ENCODE measurements at places on chromosomes 4 and X.

DNA sequence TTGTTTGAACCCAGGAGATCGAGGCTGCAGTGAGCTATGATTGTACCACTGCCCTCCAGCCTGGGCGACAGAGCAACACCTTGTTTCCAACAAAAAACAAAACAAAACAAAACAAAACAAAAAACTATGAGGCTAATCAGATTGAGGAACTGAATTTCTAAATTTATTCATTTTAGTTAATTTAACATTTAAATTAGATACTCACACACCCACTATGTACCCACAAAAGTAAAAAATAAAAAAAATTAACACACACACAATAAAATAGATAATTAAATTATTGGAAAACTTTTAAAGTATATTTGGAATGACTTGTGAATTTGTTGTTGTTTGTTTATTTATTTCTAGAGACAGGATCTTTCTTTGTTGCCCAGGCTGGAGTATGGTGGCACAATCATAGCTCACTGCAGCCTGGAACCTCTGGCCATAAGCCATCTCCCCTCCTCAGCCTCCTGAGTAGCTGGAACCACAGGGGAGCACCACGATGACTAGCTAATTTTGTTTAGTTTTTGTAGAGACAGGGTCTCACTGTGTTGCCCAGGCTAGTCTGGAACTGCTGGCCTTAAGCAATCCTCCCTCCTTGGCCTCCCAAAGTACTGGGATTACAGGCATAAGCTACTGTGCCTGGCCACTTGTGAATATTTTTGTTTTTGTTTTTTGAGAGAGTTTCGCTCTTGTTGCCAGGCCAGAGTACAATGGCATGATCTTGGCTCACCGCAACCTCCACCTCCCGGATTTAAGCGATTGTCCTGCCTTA lies 9.8 kb upstream of the ZNF157 start:
- no peak for DNase-seq

DNA sequence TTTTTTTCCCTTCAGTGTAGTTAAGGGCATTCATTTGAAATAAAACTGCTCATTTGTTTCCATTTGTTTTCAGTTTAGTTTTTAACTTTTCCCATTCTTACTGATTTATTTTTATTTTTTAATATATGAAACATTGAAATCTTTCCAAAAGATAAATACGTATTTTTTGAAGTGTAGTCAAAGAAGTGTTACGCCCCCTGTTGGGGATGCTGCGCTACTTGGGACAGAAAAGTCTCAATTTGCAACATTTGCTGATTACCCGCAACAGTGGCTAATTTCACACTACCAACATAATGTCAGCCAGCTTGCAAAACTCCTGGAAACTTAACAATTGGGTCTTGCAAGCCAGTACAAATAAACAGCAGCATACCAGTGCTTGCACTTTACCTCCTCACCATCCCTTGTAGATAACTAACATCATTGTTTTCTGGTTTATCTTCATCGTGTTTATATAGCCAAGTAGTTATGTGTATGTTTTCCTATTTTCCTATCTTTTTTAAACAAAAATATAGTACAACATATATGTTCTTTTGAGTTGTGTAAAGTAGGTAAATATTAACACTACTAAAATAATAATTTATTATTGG lies 158.6 kb downstream of the STPG2 start:
- no peak for DNase-seq

- DNase-seq: no peak
These were observed 326.1 kb upstream of the EMCN start for GRCh38 chr4:100843910-100844309.

- no peak for DNase-seq
These were observed 6.9 kb downstream of the MSN start for GRCh38 chrX:65674204-65674893.

DNA sequence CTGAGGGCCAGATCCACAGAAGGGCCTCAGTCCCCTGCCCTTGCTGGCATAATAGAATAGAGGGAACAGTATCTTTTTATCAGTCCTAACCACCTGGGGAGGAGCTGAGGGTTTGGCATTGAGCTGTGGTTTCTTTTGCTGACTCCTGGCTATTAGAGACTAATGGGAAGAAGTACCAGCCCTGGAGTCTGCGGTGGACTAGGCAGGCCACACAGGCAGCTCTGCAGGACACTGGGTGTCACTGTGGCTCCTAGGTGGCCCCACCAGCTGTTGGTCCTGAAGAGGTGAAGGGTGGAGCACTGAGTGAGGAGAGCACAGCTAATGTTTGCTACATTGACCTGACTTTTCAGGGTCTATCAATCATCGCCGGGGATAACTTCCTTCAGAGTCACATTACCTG lies 52.8 kb upstream of the GPC4 start:
- no peak for DNase-seq

- no peak for DNase-seq
These were observed 4.7 kb downstream of the MTM1 start for GRCh38 chrX:150573106-150573505.

- no peak for DNase-seq
These were observed 68.9 kb downstream of the ARHGAP24 start for GRCh38 chr4:85543832-85544231.

GRCh38 chr4:42306221-42307109 lies 90.8 kb upstream of the SHISA3 start:
- DNase-seq: no peak

GRCh38 chr4:152462047-152462446 lies 73.8 kb downstream of the FBXW7 start:
- DNase-seq: no peak

DNA sequence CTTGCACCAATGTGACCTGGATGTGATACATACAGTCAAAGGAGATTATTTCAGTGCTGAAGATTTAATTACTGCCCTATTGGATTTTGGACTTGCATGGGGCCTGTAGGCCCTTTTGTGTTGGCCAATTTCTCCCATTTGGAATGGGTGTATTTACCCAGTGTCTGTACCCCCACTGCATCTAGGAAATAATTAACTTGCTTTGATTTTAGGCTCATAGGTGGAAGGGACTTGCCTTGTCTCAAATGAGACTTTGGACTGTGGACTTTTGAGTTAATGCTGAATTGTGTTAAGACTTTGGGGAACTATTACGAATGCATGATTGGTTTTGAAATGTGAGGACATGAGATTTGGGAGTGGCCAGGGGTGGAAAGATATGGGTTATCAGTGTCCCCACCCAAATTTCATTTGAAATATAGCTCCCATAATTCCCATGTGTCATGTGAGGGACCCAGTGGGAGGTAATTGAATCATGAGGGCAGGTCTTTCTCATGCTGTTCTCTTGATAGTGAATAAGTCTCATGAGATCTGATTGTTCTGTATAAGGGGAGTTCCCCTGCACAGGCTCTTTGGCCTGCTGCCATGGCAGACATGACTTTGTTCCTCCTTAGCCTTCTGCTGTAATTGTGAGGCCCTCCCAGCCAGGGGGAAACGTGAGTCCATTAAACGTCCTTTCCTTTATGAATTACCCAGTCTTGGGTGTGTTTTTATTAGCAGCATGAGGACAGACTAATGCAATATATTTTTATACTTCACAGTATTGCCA lies 362.2 kb upstream of the SPANXN4 start:
- no peak for DNase-seq

DNA sequence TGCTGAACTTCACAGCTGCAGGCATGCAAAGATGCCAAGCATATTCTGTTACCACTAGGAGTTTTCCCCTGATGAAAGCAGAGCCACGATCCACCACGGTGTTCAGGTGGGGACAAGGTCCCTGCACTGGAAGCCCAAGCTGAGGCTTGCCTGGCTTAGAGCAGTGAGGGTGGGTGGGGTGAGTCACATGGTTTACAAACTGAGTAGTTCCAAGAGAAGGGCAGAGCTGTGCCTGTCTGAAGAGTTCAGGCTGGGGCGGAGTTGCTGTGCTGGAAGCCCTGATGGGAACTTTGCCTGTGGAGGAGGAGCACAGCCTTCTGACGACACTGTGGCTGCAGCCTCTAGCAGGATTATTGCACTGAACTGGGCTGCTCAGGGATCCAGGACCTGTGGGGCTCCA lies 45.5 kb downstream of the FAM9B start:
- peak; percentile 9 for DNase-seq

- no peak for DNase-seq
These were observed 66.9 kb downstream of the TAB3 start for GRCh38 chrX:30822068-30822681.

DNA sequence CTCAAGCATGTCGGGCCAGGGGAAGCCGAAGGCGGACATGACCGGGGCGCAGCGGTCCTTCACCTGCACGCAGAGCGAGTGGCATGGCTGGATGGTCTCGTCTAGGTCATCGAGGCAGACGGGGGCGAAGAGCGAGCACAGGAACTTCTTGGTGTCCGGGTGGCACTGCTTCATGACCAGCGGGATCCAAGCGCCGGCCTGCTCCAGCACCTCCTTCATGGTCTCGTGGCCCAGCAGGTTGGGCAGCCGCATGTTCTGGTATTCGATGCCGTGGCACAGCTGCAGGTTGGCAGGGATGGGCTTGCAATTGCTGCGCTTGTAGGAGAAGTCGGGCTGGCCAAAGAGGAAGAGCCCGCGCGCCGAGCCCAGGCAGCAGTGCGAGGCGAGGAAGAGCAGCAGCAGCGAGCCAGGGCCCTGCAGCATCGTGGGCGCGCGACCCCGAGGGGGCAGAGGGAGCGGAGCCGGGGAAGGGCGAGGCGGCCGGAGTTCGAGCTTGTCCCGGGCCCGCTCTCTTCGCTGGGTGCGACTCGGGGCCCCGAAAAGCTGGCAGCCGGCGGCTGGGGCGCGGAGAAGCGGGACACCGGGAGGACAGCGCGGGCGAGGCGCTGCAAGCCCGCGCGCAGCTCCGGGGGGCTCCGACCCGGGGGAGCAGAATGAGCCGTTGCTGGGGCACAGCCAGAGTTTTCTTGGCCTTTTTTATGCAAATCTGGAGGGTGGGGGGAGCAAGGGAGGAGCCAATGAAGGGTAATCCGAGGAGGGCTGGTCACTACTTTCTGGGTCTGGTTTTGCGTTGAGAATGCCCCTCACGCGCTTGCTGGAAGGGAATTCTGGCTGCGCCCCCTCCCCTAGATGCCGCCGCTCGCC lies at the start of gene SFRP2:
Gene SFRP2 (minus strand): TSS at position 671 of the 864 bp plus-strand sequence. CDS start 248 bp downstream, at position 423.
- DNase-seq: no peak

- no peak for DNase-seq
These were observed 25.9 kb upstream of the LNX1 start for GRCh38 chr4:53617101-53617680.

DNA sequence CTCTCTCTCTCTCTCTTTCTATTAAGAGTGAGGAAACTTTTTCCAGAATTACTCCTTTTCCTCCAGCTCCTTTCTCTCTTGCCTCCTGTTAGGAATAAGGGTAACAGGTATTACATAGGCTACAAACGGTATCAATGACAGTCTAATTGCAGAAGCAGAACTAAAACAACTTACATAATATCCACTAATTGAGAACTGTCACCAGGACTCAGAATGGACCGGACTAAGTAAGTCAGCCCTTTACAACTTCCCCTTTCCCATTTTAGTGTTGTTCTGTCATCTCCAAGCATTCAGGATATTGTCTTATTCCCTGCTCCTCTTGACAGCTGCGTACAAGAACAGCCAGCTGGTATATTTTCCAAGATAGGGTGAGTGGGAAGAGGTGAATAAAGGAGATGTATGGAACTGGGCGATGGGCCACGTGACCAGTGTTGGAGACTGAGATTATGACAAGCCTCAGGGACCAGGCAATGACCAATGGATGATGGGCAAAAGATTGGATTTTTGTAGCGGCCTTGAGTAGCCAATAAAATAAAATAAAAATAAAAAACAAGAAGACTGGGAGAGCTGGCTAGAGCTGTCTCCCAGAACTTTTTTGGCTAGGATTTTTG lies 2.3 kb upstream of the FNIP2 start:
- DNase-seq: no peak

- no peak for DNase-seq
These were observed 1.0 kb upstream of the STARD8 start for GRCh38 chrX:68646421-68646820.

- DNase-seq: no peak
These were observed 13.2 kb downstream of the GALNT7 start for GRCh38 chr4:173181848-173182247.

- DNase-seq: no peak
These were observed 427.2 kb downstream of the FAT4 start for GRCh38 chr4:125741825-125742452.

GRCh38 chrX:132001127-132001526 lies 22.0 kb upstream of the STK26 start:
- no peak for DNase-seq

DNA sequence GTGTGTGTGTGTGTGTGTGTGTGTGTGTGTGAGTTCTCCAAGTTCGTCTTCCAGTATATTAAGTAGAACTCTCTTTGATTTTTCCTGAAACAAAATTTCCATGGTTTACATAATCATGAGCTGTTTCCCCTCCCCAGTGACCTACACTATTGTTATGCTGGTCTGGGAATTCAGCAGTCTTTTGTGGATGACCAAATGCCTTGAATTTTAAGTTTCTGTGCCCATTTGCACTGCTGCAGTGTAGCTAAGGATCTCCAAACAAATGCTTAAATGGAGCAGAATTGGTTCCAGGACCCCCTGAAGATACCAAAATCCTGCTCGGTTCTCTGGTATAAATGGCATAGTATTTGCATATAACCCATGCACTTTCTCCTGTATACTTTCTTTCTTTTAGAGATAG lies 77.2 kb upstream of the SLC34A2 start:
- DNase-seq: no peak

- no peak for DNase-seq
These were observed 46.5 kb upstream of the CPLX1 start for GRCh38 chr4:872241-872981.

DNA sequence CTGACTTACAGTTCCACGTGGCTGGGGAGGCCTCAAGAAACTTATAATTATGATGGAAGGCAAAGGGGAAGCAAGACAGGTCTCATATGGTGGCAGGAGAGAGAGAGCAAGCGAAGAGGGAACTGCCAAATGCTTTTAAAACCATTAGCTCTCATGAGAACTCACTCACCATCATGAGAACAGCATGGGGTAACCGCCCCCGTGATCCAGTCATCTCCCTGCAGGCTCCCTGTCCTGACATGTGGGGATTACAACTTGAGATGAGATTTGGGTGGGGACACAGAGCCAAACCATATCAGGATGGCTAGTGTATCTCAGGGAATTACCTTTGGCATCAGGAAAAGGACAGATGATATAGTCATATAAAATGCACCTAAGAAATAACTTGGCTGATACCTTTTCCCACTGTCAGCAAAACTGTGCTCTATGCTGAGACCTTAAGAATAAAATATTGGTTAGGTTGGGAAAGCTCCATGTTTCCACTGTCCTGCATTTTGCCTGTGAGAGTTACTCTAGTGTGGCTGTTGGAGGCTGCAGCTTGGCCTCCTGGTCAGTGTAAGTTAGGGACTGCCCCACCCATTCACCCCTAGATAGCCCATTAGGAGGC lies 110.3 kb downstream of the UCHL1 start:
- DNase-seq: no peak

GRCh38 chr4:147336252-147336651 lies 144.6 kb upstream of the EDNRA start:
- no peak for DNase-seq

GRCh38 chrX:110403441-110404238 lies 45.0 kb downstream of the RTL9 start:
- DNase-seq: no peak

Measured in stimulated activated CD8-positive, alpha-beta memory T cell treated with anti-CD3 and anti-CD28 coated beads, Interleukin-4, amount 100 ng/mL, for 24 hours (primary cell).